ENCODE measurements at places on chromosomes 6 and 20.

DNA sequence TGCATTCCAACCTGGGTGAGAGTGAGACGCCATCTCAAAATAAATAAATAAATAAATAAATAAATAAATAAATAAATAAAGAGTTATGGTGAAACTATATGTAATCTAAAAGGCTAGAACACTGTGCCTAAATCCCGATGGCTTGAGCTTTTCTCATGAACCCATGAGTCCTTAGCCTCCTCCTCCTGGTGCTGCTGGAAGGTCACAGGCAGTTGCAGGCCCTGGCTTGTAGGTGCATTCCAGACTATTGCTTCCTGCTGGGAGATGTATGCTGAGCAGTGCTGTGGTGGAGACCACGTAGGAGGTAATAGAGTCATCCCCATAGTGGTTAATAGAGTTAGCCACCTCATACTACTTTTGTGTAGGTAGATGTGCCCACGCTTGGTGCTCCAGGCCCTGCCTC, 12.5 kb downstream of the PTK7 start:
- DNase-seq = no peak

GRCh38 chr6:2791450-2791974, 26.3 kb downstream of the WRNIP1 start:
- no peak for DNase-seq

DNA sequence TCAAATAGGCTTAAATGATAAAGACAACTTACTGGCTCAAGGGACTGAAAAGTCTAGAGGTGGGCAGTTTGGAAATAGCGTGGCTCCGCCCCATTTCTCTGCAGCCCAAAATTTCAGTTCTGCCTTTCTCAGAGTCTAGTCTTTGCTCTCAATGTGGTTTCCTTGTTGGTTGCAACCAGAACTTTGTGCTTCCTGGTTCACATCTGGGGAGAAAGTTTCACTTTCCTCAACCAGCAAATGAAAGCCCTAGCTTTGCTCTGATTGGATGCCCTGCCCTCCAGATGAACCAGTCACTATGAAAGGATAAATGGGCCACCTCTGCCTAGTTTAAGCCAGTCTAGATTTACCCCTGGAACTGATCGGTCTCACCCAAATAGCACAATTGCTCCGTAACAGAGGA, 14.9 kb downstream of the SYCP2L start:
- DNase-seq = no peak

GRCh38 chr6:169575821-169576220, 126.0 kb downstream of the WDR27 start:
- no peak for DNase-seq

DNA sequence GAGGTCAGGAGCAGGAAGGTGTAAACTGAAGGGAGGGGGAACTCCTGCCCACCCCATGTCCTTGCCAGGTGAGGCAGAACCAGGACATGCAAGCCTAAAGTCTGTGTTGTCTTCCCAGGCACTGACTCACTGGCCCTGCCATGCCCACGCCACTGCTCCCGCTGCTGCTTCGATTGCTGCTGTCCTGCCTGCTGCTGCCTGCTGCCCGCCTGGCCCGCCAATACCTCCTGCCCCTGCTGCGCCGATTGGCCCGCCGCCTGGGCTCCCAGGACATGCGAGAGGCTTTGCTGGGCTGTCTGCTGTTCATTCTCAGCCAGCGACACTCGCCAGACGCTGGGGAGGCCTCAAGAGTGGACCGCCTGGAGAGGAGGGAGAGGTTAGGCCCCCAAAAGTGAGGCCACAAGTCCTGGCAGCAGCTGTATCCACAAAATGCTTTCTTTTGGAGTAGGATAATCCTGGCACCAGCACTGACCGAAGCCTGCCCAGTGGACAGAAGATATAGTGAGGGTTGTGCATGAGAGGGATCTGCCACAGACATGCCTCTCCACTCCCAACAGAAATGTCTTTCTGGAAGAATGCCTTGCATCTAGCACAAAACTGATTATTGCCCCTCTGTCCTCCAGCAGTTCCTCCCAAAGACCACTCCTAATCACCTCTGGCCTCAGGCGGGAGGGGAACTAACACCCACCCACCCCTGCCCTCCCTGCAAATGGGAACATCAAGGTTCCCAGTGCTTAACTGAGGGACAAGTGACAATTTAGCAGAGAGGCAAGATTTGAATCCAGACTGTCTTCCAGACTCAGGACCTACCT, 812 bp downstream of the MYMX start:
- no peak for DNase-seq

- DNase-seq = peak; percentile 18
Observed at GRCh38 chr6:166351715-166352285, 9.5 kb upstream of the SFT2D1 start.

DNA sequence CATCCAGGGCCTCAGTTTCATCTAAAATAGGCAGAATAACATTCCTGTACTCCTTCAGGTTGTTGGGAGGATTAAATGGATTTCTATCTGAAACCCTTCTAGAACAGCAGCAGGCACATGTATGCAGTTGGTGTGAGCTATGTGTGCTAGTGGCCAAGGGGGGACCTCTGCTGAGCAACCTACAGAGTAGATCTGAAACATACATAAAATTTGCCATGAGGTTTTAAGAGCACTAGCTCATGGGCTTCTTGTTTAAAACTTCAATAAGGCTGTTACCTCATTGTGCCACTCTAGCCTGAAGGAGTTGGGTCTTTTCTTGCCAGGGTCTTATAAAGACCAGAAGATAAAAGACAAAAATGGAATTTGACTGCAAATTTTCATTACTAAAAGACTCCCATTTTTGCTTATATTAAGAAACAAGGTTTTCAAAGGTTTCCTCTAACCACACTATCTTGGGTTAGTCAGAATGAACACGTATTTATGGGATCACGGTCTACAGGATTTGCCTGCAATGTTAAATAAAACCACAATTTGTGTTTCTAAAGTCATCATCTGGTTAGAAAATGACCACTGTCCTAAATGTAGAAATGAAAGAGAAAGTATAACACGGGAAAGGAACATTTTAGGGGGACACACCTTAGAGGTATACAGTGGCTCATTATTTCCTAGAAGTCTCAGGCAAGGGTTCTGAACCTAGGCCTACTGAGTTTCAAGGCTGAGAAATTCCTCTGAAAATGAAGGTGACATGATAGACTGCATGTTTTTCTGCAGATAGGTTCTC, 144.9 kb upstream of the OLIG3 start:
- DNase-seq = no peak

- DNase-seq = no peak
Observed at GRCh38 chr20:5845681-5846615, 95.7 kb downstream of the SHLD1 start.

GRCh38 chr6:72382602-72383529, 239.0 kb upstream of the KCNQ5 start:
- no peak for DNase-seq

GRCh38 chr6:139303185-139303584, 11.4 kb upstream of the TXLNB start:
- DNase-seq = no peak

DNA sequence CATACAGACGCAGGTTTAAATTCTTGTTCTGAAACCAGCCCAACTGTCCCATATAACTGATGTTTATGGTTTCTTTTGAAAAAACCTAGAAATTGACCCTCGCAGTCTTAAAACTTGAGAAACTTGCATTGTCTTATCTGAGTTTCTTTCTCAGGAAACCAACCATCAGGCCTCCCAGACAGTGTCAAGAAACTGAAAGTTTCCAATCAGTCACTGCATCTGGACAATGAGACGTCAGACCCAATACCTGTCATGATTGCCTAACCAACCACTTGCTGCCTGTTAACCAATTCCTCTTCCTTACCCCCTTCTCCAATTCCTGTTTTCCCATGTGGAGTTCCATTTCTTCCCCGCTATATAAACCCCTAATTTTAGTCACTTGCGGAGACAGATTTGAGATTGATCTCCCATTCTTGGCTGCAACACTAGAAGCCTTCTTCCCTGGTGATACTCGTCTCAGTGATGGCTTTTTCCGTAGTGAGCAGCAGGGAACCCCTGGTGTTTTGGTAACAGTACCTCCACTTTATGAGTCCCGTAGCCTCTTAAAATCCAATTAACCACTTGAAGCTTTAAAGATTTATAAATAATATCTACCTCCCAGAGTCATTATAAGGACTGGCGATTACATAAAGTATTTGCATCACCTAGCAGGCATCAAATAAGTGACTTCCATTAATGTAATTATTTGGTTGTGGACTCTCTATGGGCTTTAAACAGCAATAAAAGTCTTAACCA, 49.3 kb downstream of the GPR63 start:
- DNase-seq = no peak

DNA sequence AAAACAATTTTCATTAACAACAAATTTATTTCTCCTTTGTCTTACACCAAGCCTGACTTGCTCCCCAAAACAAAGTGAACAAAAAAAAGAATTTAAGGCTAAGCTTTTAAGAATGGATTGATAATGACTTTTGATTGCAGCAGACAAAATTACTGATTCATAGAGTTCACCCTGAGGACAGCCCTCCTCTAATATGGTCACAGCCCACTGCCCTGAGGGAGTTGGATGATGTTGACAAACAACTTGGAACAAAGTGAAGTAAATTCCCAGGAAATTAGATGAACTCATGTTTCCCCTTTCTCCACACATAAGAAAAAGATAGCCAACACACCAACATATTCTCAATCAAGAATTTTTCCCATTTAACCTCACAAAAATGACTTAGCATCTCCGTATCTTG, 7.7 kb upstream of the ISM1 start:
- DNase-seq = no peak

DNA sequence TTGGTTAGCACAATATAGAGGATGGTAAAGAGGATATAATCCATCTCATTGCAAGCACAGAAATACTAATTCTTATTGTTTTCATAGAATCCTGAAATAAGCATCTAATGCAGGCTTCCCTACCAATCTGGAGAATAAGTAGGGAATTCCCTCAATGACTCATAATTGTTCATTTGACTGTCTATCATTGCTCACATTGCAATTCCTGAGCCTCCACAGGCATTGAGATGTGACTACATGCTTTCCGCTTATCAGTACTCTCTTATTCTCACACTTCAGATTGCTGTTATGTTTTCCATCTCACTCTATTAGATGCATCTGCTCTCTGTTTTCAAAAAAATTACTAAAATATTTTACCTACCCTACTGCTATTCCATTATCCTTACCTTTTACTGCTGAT, 216.2 kb upstream of the PRSS16 start:
- no peak for DNase-seq

GRCh38 chr20:5181958-5182357, 55.1 kb downstream of the CDS2 start:
- no peak for DNase-seq

GRCh38 chr6:46288835-46289234, 118.1 kb upstream of the ENPP5 start:
- DNase-seq = no peak

DNA sequence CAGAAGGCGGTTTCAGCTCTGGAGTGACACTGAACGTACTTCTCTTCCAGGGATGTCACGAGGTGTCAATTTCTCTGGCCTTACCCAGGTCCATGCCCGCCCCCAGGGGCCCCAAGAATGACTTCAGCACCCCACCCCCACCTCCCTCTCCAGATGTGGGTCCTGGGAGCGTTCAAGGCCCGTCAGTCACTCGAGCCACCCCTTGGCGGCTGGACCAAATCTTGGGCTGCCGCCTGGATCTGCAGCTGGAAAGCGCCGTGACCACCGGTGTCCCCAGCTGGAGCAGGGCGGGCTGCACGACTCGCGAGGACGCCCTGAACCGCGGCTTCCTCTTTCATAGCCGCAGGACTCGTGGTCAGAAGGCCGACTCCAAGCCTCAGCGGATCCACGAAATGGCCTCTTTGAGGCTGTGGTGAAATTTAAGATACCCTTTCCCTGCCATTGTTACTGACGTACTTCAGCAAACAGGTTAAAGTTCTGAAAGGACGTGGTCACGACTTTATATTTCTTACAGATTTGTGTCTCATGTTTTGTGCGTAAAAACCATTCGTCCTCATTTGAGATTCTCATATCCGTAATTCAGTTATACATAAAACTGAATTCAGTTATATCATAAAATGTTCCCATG, 29.3 kb downstream of the TRIM38 start:
- peak; percentile 35 for DNase-seq

Measured in SHP77 treated with DMSO at 0.1 percent for 48 hours (cell line).